NCI-H2081 treated with DMSO at 0.1 percent for 48 hours (cell line): ENCODE measurements at places on chromosomes 1 and 21.
A peak's percentile ranks its signal among the peaks of the same experiment; 100 is the strongest.

GRCh38 chr1:99674115-99675064 lies 28.5 kb downstream of the PALMD start:
- no peak for DNase-seq

- no peak for DNase-seq
Measured at GRCh38 chr1:207115269-207115668, 11.2 kb downstream of the C4BPA start.

- no peak for DNase-seq
Measured at GRCh38 chr21:35838987-35839763, 221.2 kb downstream of the SETD4 start.

GRCh38 chr1:78301141-78301540 lies 189.6 kb upstream of the PTGFR start:
- no peak for DNase-seq

DNA sequence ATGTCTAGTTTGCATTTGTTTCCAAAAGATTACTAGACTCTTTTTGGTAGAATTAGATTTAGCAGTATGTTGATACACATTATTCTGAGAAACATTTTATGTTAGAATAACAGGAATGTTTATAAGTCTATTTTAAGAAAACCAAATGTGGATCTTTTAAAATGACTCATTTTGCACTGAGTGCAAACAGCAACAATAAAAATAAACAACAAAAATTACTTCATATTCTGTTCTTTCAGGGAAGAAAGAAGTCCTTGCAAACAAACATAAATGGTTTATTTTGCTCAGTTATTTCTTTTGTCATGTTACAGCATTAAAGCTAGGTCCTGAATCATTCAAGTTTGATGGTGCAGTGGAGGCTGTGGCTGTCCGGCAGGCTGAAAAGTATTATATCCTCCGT lies 106.8 kb upstream of the TENT5C start:
- no peak for DNase-seq

- no peak for DNase-seq
Measured at GRCh38 chr1:42130061-42130660, 23.0 kb upstream of the GUCA2B start.

DNA sequence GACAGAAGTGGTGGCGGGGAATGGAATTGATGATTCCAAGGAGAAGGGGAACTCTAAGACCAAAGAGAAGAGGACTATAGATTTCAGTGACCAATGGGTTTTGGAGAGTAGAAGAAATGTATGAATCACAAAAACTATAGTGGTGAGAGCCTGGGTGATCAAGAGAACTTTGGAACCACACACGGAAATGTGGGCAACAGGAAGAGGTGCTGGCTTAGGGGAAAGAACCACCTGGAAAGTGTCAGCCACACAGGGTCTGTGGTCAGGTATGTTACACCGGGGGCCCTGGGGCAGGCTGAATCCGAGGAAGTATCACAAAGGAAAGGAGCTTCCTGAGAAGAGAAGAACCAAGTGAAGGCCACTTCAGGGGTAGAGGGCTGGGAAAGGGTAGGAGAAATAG lies 11.5 kb upstream of the CHIA start:
- DNase-seq = no peak

- DNase-seq = no peak
Measured at GRCh38 chr1:63973005-63973419, 199.2 kb downstream of the ROR1 start.

DNA sequence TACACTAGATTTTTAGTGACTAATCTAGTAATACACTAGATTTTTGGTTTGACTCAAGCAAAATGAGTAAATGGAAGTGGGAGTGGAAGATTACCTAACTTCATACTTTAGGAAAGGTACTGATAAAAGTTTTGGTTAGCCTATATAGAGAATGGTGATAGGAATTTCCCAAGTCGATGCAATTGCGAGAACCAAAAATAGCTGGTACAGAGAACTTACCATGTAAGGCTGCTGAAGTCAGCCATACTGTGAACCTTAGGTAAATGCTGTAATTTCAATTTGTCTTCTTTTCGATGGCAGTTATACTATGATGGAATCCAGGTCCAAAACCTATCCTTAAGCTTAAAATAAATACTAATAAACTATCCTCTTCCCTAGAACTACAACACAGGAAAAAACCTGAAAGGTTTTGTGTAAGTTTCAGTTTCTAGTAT lies 4.6 kb downstream of the PNRC2 start:
- DNase-seq = no peak

- no peak for DNase-seq
Measured at GRCh38 chr1:118317842-118318614, 133.0 kb upstream of the SPAG17 start.

DNA sequence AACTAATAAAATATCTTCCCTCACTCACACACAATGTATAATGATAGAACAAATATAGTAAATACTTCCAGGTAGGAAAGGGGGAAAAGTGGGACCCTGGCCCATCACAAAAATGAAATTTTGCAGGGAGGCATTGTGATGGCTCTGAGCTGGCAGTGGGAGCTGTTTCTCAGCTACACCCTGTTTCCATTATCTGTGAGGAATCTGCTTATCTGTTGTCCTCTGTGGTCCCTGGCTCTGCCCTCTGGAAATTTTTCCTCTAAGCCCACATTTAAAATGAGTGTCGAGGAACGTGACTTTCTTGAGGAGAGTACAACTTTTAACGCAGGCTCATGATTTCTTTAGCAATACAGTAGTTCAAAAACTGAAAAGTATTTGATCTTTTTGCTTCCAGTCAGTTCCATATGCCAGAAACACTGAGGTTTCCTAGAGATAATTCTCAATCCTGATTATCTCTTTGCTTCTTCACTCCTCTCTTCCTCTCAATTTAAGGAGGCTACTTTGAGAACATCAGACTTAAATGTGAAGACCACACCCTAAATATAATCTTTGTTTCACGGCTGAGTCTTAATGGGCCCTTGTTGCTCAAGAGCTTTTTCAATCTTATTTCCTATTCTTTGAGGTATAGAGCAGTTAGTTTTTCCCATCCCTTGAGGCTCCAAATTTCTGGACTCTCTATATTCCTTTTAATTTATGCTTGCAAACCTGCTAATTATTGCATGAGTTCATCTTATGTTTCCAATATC lies 5.0 kb upstream of the EEIG2 start:
- no peak for DNase-seq

GRCh38 chr21:44816761-44817505 lies 929 bp downstream of the SUMO3 start:
- no peak for DNase-seq

- peak; percentile 46 for DNase-seq
Measured at GRCh38 chr1:151934048-151934493, 24.8 kb upstream of the THEM4 start.

DNA sequence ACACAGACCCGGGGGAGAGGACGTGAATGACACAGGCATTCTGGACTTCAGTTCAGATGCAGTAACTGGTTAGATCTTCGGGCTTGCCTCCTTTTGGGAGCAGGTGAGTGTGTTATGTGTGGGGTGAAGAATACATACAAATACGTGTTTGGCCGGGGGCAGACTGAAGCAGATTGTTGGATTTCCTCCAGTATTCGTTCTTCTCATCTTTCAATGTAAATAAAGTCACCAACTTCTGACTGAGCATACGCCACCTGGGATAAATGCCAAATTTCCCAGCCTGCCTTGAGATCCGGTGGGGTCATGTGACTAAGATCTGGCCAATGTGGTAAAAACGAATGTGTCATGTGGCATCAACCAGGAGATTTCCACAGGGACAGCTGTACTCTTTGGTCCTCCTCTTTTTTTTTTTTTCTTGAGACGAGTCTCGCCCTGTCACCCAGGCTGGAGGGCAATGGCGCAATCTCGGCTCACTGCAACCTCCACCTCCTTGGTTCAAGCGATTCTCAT lies 189.8 kb downstream of the RGS7 start:
- DNase-seq = peak; percentile 39

- DNase-seq = no peak
Measured at GRCh38 chr1:35718492-35719336, at the start of gene C1orf216. C1orf216 (minus strand) TSS chr1:35718884; CDS start chr1:35716321, 2,563 bp downstream.

- DNase-seq = no peak
Measured at GRCh38 chr1:191174298-191174697, 696.6 kb upstream of the BRINP3 start.

- no peak for DNase-seq
Measured at GRCh38 chr21:15066123-15066575, 1.3 kb upstream of the NRIP1 start.

GRCh38 chr1:25621876-25622275 lies 5.3 kb downstream of the MAN1C1 start:
- DNase-seq = no peak

- DNase-seq = no peak
Measured at GRCh38 chr1:185305419-185305818, 11.6 kb downstream of the IVNS1ABP start.

DNA sequence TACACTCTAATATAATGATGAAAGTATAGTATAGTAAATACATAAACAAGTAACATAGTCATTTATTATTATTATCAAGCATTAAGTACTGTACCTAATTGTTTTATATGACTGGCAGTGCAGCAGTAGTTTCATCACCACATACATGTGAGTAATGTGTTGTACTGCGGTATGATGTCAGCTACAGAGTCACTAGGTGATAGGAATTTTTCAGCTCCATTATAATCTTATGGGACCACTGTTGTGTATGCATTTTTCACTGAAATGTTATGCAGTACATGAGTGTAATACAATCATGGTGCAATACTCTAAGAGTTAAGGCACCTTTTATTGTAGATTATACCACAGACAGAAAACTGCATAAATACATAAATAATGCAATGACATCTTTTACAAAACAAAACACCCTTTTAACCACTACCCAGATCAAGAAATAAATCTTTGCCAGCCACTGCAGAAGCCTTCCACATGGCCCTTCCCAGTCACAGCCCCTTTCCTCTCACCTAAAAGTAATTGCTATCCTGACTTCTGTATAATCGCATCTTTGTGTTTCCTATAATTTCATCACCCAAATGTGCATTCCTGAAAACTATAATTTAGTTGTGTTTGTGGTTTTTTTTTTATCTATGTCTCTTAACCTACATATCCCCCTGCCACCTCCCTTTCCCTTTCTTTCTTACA lies 16.3 kb downstream of the ABCD3 start:
- DNase-seq = no peak

- DNase-seq = no peak
Measured at GRCh38 chr1:208668991-208669390, 424.8 kb upstream of the PLXNA2 start.

DNA sequence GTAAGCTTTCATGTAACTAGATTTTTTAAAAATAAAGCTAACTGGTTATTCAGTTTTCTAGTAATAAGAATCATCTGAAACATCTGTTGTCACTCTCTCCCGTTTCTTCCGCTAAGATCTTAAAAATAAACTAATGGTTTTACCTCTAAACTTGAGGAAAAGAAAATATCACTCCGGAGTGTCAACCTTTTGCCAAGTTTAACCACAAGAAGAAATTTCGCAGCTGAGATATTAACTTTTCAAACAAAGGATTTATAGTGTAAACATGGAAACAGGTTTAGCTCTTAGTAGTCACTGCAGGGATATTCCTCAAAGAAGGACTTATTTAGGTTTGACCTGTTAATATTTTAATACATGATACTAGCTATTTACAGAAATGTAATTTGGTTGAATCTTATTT lies 954.9 kb downstream of the ADGRL2 start:
- DNase-seq = no peak

DNA sequence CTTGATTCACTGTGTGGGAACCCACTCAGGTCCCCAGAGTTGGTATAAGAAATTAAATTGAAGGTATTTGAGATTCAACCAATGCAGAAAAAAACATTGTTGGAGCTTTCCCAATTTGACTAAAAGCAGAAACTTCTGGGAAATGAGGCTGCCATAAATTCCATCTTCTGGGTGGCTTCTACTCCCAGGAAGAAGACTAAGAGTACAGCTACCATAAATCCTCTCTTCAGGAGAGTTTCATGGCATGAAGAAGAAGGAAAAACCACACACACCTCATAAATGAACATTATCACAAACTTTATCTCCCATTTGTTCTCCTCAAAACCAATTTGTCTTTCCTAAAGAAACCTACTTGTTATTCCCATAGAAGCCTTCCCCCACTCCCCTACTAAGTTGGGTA lies 283.9 kb downstream of the DPYD start:
- DNase-seq = no peak

DNA sequence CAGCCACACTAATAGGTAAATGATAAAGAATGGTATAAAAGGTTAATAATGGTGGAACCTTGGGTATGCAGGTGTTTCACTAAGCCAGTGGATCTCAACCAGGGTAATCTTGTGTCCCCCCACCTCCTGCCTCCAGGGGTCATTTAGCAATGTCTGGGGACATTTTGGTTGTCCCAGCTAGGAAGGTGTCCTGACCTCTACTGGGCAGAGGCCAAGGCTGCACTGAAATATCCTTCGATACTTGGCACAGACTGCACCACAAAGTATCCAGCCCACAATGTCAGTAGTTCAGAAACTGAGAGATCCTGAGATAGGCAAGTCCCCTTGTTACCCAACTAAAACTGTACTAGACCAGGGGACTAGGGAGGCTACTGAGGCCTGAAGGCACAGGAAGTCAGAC lies 113.6 kb upstream of the TIAM1 start:
- DNase-seq = no peak

- DNase-seq = no peak
Measured at GRCh38 chr1:231629132-231629531, 2.5 kb downstream of the DISC1 start.

DNA sequence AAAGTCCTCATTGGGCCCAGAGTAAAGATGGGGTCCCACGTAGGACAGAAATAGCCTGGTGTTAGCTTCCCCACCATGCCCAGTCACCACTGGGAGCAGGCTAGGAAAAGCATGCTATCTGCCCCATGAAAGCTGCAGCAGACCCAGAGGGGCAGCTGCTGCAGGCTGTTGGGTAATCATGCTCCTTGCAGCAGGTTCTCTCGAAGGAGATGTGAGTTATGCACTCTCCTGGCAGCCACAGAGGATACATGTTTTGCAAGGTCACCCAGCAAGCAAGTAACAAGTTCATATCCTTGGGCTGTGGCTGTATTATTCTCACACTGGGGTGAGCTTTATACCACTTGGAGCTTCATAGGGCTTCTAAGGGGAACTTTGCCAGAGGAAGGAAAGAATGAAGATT lies 9.1 kb upstream of the HEYL start:
- DNase-seq = no peak

- no peak for DNase-seq
Measured at GRCh38 chr21:29248124-29248523, 50.6 kb upstream of the BACH1 start.
